ENCODE measurements at places on chromosomes 1 and 21.

DNA sequence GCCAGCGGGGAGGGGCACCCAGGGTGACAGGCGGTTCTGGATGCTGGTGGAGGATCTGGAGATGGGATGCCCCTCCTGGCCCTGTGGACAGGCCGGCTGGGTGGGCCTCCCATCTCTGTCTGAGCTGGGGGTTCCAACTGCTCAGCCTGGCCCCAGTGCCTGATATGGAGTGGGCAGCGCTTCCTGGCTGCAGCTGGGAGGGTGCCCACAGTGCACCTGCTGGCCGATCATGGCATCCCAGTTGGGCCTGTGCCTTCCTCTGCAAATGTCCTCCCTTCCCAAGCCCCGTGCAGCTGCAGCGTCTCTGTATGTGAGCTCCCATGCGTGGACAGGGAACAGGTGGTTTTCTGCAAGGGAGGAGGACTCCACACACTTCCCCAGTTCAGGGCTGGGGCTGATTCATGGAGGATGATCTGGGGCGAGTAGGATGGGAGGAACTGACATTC is 2.1 kb downstream of the PFKL start:
- no peak for DNase-seq

DNA sequence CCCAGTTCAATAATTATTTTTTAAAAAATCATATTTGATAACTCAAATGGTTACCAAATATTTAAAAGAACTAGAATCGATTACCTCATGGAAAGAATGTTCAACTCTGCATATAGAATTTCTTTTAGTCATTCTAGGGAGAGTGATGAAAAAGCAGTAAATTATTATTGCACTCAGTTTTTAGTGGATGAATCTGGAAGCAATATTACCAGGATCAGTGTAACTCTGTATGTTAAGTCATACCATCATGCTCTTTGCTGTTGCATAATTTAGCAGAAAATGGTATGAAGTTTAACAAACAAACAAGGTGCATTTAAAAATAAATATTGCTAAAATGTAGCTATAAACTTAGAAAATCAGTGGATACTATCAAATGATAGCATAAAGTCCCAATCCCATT is 46.1 kb upstream of the ARHGAP29 start:
- DNase-seq = no peak

DNA sequence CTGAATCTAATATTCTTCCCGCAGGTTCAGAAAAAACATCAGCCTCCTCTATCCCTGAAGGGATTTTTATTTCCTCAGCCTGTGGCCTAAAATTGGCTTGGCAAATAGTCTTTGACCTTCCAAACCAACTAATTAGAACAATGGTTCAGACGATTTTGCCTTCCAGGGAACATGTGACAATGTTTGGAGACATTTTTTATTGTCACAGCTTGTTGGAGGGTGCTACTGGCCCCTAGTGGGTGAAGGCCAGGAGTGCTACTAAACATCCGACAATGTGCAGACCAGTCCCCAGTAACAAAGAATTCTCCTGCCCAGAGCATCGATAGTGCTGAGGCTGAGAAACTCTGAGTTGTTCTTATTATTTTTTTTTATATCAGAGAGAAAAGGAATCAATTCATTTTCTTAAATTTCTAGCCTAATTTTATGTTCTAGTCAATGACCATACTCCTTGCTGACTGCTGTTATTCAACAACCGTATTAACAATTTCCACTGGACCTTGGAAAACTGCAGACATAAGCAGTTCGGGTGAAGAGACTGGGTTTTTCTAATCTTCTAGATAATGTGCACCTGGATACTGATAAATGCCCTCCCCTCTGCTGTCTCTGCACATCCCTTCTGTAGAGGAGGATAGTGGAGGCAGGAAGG is 280.7 kb downstream of the LMX1A start:
- no peak for DNase-seq

DNA sequence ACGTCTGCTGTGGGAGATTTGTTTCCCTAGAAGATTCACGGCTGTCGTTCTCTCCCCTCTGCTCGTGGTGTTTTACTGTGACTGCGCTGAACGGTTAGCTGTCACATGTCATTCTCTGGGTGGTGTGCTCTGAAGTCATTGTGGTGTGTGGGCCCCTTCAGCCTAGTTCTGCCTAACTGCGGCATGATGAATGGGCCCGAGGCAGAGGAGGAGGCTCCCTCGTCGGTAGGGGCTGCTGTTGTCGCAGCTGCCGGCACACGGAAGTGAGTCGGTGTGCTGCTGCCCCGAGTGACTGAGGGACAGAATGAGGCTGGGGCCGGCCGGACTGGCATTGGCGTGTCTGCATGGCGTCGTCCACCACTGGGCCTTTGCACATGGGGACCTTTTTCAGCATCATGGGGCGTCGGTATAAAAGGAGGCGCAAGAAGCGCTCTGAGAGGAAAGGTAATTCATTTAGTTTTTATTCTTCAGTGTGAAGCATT is 77.9 kb downstream of the ADARB1 start:
- peak; percentile 38 for DNase-seq

- no peak for DNase-seq
Measured at GRCh38 chr1:29798699-29799566, 562.6 kb downstream of the PTPRU start.

- DNase-seq = no peak
Measured at GRCh38 chr1:111211921-111212320, 11.5 kb upstream of the DENND2D start.

- no peak for DNase-seq
Measured at GRCh38 chr21:39182016-39182415, 1.2 kb downstream of the PSMG1 start.

GRCh38 chr1:106907795-106908194 is 148.7 kb upstream of the PRMT6 start:
- no peak for DNase-seq

- DNase-seq = no peak
Measured at GRCh38 chr1:15870421-15870820, 22.9 kb downstream of the SPEN start.

DNA sequence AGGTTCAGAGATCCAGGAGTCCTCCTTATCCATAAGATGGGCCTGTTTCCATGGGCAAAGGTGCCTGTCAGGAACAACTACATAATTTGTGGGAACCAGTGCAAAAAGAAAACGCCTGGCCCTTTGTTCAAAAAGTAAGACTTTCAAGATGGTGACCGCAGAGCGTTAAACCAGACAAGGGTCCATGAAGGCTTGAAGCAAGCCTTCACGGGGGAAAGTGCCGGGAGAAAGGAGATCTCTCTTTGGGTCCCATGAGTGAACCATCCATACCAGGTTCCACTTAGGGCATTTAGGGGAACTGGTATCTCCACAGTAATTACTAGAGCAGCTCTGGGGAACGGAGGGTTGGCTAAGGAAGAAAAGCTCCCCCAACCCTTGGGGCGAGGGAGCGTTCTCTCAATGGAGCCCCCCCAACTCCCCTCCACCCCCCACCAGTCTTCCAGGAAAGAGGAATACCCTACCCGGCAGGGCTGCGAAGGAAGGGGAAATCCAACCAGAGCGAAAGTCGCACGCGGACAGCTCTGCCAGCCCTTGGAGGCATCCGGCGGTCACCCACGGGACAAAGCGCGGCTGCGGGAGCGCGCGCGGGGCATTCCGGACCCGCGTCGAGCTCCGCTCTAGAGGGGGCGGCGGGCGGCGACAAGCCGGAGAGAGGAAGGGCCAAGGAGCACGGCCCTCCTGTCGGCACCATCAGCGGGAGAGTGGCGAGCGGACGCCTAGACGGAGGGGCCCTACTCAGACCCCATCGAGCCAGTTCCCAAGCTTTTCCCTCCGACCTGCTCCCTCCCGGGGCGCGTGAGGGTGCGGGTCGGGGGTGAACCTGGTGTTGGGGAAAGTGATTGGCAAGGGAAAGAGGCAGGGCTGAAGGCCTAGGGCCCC is 687 bp upstream of the RASSF5 start:
- no peak for DNase-seq

DNA sequence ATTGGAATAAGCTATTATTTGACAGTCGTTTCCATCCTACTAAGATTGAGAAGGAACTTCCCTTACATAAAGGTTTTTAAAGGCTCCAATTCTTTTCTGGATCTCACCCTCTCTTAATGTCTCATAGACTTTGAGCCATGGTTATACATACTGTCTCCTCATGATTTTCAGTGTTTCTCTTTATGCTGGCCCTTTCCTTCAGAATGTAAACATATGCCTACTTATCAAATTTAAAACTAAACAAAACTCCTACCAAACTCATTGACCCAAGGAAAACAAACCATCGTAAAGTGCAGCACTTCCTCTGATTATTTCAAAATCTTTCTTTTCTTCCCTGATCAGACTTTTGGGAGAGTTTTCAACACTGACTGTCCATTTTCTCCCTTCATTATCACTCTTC is 163.4 kb upstream of the DPYD start:
- no peak for DNase-seq

DNA sequence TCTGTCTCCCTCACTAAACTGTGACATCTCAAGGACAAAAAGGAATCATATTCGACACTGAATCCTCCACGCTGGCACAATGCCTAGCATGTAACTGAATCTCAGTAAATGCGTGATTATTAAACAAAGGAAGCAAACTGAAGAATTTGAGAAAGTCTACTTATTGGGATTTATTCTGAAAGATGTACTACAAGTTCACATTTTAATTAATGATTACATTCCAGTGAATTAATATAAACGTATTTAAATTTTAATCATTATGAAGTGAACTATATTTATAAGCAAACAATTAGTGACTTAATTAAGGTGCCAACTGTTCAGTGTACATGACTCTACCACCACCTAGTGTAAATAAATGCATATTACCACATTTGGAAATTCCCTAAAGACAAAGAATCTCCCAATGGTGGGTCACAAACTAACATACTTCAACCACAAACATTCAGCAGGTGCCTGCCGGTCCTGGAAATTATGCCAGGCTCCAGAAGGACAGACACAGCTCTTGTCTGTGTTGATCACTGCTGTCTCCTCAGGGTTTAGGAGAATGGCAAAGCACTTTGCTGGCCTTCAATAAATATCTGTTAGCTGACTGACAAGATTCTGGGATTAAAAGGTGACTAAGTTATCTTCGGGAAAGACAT is 56.3 kb downstream of the SMYD3 start:
- no peak for DNase-seq

- no peak for DNase-seq
Measured at GRCh38 chr21:29321932-29322928, 23.5 kb downstream of the BACH1 start.

DNA sequence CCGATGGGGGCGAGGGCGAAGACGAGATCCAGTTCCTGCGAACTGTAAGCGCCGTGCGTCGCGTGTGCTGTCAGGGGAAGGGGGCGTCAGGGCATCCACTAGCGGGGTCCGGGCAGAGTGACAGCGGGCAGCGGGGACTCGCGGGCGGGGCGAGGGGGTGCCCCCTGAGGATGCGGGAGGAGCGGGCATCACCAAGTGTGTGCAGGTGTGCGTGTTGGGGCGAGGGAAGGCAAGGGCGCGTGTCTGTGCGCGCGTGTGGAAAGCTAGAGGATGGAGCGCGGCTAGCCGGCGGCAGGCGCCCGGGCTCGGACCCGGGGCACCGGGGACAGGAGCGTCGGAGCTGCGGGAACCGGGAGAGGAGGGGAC is 525 bp downstream of the RYR2 start:
- DNase-seq = no peak

- no peak for DNase-seq
Measured at GRCh38 chr1:23865543-23865930, 2.6 kb downstream of the FUCA1 start.

- DNase-seq = no peak
Measured at GRCh38 chr21:44842087-44842486, 24.2 kb upstream of the SUMO3 start.

DNA sequence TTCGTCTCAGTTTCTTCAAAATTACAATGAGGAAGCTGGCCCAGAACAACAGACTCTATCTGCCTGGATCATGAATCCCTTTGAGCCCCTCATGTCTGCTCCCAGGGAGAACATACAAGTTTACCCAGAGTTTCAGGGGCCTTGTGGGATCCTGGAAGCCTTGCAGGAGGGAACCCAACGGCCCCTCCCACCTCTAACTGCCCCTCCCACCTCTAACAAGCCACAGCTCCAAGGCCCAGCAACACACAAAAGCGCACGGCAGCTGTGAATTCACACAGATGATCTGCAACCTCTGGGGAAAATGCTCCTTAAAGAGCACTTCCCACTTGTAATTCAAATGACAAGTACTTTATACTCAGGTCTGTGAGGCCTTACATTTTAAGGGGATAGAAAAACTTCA is 113.3 kb downstream of the NPHP4 start:
- no peak for DNase-seq

GRCh38 chr1:51912881-51913280 is 34.4 kb upstream of the NRDC start:
- DNase-seq = no peak

DNA sequence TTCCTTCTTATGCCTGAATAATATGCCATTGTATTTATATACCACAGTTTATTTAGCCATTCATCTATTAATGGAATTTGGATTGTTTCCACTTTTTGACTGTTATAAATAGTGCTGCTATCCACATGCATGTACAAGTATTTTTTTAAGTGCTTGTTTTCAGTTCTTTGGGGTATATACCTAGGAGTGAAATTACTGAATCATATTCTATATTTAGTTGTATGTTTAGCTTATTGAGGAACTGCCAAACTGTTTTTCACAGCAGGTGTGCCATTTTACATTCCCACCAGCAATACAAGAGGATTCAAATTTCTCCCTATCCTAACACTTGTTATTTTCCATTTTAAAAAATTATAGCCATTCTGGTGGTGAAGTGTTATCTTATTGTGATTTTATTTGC is 7.6 kb upstream of the HJV start:
- no peak for DNase-seq

GRCh38 chr1:167837326-167837725 is 76.6 kb downstream of the ADCY10 start:
- no peak for DNase-seq

GRCh38 chr1:18530587-18531502 is 50.1 kb downstream of the KLHDC7A start:
- DNase-seq = no peak
